ENCODE measurements at places on chromosomes 6 and 20.

DNA sequence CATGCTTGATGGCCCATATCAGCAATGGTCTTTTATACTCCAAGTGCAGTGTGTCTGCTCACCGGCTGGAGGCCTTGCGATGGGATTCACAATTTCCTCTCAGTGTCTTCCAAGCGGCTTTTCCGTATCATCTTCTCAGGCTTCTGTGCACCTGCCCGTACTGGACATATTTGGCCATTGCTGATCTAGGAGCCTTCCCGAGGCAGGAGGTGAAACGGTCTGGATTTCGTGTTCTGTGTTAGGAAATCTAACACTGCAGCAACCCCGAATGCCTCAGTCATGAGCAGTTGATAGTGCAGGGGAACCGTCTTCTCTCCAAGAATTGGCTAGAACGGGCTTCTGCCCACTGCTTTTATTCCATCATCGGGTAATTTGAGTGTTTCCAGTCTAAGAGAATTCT is 60.5 kb downstream of the PPP1R14C start:
- DNase-seq: no peak

DNA sequence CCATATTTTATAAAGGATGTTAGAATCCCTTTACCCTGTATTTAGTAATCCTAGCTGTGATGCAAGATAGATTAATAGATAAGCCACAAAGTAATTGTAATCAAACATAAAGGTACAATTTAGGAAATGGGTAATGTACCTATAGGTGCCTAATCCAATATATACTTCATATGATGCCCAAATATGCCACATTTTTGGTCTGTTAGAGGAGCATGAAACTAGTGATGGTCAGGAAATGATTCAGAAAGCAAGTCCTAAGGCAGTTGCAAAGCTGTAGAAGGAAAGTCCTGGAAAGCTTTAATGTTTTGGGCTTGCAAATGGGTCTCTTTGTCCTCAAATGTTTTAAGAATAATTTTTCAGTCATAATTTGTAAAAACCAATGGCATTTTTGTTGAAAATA is 76.6 kb upstream of the PTPRK start:
- no peak for DNase-seq

GRCh38 chr20:21126581-21126870 is 644 bp downstream of the KIZ start:
- DNase-seq: peak; percentile 64

DNA sequence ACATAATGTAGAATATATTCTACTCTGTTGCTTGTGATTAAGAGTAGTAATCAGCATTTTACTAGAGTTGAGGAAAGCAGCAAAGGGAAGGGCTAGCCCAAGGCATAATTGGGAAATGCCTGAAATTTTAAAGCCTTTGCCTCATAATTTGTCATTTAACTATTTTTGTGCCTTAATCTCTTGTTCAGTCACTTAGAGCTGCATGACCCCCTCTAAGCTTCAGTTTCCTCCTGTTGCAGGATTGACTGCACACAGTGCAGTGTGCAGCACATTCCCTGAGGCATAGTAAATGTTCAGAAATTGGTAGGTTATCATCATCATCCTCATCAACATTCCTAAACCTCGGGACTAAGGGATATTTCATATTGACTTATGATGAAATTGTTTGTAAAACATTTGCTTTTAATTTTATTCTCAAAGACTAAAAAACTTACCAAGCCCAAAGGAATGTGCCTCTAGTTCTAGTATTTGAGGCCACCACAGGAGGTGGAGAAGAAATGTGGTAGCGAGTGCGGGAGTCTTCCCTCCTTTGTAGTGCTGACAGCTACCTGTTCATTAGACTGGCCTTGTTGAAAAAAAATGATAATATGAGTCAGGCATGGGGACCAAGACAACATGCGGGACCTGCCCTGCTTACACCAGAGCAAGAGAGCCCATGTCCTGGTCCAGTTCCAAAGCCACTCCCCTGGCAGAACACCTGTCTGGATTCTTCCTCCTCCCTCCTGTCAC is 14.8 kb upstream of the TENT5A start:
- DNase-seq: no peak

GRCh38 chr6:14143305-14143704 is 25.7 kb downstream of the CD83 start:
- DNase-seq: no peak

GRCh38 chr6:43454696-43455530 is 435 bp downstream of the DLK2 start:
- DNase-seq: peak; percentile 92

- no peak for DNase-seq
Measured at GRCh38 chr20:44180814-44181213, 6.2 kb downstream of the JPH2 start.

DNA sequence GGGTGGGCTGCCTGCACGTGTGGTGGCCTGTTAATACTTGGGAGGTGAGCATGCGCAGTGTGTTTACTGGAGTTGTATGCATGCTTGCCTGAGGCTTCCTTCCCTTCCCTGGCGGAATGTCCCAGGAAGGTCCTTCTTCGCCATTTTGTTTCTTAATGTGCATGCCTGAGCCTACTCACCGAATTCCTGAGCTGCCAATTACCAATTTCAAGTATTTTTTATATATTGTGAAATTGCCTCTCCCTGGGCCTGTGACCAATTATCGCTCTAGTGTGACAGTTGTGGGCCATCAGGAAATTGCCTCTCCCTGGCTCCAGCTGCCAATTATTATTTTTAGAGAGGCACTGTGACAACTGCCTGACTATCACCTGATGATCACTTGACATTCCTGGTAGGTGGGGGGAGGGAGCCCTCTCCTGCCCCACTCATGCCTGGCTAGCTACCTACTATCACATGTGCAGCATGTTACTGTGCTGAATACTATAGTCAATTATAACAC is 70.0 kb downstream of the FAM50B start:
- DNase-seq: no peak

DNA sequence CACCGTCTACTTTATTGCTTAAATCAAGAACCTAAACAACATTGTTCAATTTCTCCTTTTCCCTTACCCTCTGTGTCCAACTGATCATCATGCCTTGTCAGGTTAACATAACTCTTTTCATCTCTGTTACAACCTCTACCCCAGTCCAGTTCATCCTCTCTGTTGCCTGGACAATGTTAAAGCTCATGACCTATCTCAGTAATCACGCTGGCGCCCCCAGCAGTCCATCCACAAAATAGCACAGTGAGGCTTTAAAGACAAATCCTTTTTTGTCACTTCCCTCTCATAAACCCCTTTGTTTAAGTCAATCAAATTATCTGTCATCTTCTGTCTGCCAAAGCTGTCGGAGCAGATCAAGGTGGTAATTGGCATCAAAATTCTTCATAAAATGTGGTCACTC is 140.1 kb downstream of the QKI start:
- DNase-seq: no peak

DNA sequence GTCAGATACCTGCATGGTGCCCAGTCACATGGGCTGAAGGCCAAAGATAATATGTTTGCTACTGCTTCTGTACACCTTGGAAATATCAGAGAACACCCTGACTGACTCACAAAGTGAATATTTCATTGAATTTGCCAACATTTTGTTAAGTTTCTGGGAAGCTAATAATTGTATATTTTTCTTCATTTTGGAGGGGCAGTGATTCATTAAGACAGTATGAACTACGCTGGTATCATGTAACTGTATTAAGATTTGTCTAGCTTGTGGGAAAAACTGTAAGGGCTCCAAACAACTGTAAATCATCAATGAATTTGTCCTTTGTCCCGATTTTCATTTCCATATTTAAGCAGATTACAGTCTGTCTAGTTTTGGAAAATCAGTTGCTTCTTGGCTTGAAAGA is 102.3 kb upstream of the CCN2 start:
- DNase-seq: no peak

DNA sequence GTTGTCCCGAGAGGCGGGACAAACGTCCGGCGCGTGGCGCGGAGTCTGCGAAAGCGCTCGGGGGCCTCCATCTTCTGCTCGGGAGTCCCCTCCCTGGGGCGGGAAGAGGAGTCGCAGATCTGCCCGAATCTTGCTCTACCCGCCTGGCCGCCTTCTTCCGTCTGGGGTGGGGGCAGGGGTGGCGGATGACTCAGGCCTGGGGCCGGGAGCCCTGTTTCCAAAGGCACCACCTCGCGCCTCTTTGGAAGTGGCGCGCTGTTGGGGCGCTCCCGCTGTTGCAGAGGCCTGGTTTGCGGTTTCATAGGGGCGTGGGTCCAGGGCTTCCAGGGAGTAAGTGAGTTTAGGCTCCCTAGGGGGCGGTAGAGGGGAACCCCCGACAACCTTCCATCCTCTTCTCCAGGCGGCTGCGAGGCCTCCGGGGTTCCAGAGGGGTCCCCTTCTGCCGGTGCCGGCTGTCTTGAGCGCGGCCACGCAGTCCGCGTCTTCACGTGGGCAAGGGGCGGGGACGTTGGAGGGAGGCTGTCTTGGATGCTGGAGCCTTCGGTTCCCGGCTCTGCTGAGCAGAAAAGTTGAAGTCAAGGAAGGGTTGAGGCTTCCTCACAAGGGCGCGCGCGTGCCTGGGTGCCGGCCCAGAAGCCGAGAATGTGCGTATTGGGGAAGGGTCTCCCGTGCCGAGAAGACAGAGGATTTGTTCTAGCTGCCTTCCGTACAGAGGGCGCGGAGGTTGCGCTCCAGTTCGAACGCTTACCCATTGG is 2.6 kb upstream of the TFAP2C start:
- no peak for DNase-seq

GRCh38 chr6:126210398-126211075 is 129.4 kb upstream of the CENPW start:
- no peak for DNase-seq

DNA sequence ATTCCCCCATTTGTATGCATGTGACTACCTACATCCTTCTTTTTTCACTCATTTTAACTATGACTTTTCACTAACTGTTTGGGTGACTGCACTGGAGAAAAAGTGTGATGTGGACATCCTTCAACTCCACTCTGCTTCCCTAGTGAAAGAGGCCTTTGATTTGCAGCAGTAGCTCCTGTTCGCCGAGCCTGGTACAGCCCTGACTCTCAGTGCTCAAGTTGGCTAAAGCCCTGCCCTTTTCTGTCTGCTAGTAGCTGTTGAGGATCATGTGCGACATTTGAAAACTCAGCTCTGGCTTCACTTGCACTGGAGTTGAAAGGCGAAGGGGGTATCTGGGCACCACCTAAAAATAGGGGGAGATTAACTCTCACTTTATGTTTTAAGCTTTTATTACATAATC is 42.1 kb downstream of the DAAM2 start:
- DNase-seq: no peak

GRCh38 chr20:20969701-20970280 is 136.4 kb downstream of the LINC00237 start:
- peak; percentile 62 for DNase-seq

DNA sequence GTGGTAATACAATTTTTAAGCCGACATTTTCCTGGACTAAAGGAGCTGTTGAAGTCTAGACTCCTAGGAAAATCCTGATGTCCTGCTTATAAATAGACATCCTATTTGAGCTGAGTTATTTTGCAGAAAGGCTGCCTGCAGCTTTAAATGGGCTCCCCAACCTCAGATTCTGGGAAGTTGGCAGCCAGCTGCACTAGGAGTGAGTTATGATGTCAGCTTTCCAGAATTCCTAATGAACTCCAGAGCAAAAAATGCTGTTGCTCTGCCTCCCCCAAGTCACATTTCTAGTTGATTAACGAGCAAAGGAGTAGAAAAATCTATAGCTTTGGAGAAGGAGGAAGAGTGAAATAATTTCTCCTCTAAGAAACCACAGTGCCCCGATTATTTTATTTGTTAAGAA is 346.3 kb upstream of the SULF2 start:
- DNase-seq: peak; percentile 81

GRCh38 chr20:1494436-1494835 is 3.2 kb upstream of the SIRPB2 start:
- DNase-seq: peak; percentile 71

GRCh38 chr20:40702504-40702903 is 13.5 kb upstream of the MAFB start:
- DNase-seq: no peak

- DNase-seq: no peak
Measured at GRCh38 chr20:13960525-13960924, 29.9 kb downstream of the SEL1L2 start.

DNA sequence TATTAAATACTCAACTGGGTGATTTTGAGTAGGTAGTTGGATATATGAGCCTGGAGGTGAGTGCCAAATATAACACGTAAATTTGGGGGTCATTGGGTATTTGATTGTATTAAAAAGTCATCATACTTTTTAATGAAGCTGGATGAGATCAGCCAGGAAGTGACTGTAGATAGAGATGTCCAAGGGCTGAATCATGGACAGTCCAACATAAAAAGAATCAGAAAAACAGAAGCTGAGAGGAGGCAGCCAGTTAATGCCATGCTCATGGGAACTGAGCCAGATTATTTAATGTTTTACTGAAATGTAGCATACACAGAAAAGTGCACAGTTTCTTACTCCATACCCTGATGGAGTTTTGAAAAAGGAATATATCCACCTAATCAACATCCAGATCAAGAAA is 435.5 kb upstream of the PLCB4 start:
- DNase-seq: no peak

DNA sequence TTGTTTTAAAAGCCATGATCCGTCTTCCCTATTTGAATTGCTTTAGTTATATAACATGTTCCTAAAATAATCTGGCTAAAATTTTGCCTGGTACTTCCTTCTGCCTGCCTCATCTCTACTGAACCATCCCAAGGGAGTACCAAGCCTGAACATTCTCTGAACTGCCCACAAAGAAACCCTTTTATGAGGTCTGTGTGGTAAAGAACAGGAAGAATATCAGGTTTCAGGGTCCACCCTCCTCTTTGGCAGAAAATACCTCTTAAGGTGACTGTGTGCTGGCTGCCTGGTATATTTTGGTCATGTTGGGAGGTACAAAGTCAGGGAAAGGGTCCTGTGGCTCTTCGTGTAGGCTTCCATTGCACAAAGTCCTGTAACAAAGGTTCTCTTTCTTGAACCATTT is 574.1 kb upstream of the CHD6 start:
- no peak for DNase-seq

- no peak for DNase-seq
Measured at GRCh38 chr20:20079102-20079784, 26.9 kb downstream of the CFAP61 start.

Data from spinal cord (tissue), 10 donors.